ENCODE measurements at places on chromosomes 5 and 9.

- no peak for DNase-seq
Observed at GRCh38 chr5:2742921-2743679, 8.4 kb downstream of the IRX2 start.

- DNase-seq = no peak
Observed at GRCh38 chr9:128216781-128217553, 13.8 kb downstream of the DNM1 start.

DNA sequence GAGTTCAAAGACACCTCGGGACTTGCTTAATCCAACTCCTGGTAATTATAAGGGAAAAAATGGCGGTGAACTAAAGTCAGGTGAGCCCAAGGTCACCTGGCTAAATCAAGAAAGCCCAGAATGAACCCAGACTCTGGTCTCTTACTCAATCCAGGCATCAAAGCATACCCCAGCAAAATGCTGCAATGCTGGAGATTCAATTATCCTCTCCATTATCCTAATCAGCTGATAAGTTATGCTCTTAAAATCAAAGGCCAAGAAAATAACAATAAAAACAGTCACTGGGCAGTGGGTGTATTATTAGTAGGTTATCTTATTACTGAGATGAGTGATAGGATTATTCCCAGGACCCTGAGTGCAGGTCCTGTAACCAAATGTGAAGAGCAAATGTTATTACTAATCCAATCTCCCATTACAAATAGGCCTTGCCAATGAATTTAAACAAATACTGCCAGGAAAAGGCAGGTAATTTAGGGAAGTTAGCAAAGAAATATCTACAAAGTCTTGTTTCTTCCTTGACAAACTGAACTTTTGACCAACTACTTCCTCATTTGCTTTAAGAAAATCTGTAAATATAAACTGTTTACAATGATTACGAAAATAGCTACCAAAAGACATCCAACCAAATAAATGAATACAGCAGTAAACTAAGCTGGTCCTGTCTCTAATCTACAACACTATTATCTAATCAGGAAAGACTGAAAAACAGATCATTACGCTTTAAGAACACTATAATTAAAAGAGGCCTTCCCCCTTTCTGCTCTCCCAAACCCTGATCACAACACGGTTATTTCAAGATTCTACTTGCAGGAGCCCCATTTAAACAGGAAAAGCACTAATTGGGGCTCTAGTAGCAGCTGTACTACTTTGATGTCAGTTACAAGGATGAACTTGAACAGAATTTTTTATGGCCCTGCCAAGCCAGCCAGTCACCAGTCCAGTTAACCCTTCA lies 103.2 kb downstream of the MED27 start:
- no peak for DNase-seq

DNA sequence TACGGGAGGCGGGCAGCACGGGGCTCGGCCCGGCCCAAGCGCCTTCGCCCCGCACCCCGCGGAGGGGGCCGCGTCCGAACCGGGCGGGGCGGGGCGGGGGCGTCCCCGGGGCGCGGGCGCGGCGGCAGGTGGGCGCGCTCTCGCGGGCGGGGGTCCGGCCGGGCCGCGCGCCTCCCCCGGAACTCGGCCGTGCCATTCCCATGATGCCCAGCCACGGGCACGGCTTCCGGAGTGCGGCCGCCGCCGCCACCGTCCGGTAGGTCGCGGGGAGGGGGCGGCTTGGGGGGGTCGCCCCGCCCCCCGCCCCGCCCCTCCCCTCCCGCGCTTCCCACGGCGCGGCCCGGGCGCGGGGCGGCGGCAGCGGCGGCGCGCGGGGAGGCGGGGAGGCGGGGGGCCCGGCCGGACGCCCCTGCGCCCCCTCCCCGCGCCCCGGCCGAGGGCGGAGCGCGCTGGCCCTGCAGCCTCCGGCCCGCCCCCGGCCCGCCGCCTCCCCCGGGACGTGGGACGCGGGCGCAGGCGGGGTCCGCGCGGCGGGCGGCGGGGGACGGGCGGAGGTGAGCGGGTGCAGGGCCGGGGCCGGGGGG lies at the start of gene PPP1R26:
PPP1R26 (plus strand) TSS at position 314 of the 584 bp plus-strand sequence. CDS start 4,729 bp downstream, outside the sequence.
- DNase-seq = peak; percentile 49

DNA sequence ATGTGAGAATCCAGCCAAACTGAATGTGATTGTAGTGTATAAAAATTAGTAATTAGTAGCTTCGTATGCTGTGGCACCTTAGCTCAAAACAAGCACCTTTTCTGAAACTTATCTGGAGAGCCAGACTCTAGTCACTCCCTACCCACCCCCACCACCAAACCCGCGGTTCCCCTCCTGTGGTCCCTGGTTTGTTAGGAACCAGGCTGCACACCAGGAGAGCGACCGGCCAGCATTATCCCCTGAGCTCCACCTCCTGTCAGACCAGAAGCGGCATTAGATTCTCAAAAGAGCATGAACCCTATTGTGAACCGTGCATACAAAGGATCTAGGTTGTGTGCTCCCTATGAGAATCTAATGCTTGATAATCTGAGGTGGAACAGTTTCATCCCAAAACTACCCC lies 498.6 kb downstream of the CHSY3 start:
- DNase-seq = no peak

All from glutamatergic neuron (in vitro differentiated cells).